Left colon (tissue), 2 donors: ENCODE measurements at places on chromosomes 5 and 9.

DNA sequence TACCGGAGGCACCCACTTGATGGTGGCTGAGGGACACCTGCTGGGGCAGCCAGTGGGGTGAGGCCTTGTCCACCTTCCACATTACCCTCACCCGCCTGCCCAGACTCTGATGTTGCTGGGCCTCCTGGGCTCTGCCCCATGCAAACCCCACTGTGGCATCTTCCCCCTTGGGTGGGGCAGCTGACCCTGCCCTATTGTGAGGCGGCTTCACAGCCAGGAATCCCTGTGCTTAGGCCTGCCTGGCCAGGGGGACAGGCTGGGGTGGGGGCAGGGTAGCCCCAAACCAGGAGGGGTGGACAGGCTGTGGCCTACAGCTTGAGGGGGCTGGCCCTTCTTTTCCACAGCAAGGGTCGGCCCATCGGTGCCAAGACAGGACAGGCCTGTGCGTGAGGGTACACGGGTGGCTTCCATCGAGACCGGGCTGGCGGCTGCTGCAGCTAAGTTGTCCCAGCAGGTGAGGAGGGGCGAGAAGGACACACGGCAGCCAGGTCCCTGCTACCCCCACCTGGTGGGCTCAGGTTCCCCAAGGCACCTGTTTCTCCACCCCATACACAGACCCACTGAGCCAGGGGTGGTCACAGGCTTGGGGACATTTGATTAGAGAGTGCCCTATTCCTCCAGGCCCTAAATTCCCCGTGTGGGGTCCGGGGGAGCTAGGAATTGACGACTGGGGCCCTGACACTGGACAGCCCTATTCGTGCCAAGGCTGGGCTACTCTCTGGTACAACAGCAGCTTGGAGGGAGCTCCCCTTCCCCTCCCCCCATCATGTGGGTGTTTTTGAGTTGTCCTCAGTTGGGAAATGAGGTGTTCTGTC, 99.2 kb downstream of the PHF2 start:
- peak; percentile 1 for DNase-seq

DNA sequence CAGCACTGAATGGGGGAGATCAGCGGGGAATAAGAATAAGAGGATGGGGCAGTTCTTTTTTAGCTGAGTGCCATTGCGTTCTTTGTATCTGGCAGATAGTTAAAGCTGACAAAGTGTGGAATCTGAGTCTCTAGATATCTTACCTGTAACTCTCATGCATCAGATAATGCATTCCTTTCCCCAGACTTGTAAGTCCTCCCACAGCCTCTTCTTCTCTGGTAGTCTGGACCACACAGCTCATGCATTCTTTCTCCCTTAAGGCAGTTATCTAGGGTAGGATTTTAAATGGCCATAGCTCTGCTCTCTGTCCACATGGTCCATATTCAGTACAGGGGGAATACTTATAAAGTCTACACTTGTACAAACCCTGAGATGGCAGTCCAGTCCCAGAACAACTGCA, 54.0 kb upstream of the FGF10 start:
- DNase-seq: no peak

DNA sequence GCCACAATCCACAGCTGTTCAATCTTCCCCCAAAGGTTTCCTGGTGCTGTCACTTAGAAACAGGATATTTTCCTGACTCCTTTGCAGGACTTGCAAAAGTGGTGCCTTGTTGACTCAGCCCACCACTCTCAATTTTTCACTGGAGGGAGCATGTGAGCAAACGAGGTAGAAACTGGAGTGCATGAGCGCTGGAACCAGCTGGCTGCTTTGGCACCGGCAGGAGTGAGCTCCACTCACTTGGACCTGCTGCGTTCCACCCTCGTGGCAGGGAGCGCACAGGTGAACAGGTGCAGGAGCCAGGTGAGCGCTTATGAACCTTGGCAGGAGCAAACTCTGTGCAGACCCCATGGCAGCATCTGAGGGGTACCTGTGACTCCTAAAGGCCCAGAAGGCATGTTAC, 364.1 kb upstream of the RORB start:
- DNase-seq: no peak

DNA sequence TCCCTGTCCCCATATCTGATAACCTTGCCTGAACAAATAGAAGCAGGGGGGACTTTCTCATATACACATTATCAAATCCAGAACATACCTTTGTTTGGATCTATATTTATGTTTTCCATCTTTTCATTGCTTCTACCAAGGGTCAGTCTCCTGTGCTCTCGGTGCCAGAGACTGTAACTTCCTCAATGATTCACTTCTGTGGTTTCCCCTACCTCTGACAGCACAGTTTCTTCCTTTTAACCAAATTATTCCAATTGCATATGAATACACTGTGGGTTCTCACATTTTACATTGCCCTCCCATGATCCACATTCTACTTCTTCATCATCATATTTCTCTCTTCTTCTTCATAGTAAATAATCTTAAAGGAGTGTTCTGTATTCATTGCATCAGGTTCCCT, 32.2 kb downstream of the NMUR2 start:
- no peak for DNase-seq

- DNase-seq: no peak
Observed at GRCh38 chr9:25353783-25354182, 324.5 kb downstream of the TUSC1 start.

DNA sequence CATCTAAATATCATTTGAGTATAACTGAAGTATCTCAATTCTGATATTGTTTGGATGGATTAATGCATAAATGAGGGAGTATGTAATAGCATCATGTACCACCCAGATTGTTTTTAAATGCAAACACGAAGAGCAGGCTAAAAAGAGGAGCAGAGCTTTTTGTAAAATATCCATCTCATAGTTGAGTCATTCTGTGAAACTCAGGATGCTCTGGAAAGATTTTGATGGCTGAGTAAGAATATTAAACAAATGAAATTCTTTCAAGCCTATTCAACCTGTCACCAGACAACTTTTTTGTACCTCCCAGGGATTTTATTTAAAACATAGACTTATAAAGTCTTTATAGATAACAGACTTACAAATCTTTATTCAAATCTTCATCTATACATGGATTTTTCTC, 625.9 kb downstream of the TLE4 start:
- DNase-seq: no peak
